T follicular helper cell (primary cell): ENCODE measurements at places on chromosomes 3 and 15.
A peak's percentile ranks its signal among the peaks of the same experiment; 100 is the strongest.

DNA sequence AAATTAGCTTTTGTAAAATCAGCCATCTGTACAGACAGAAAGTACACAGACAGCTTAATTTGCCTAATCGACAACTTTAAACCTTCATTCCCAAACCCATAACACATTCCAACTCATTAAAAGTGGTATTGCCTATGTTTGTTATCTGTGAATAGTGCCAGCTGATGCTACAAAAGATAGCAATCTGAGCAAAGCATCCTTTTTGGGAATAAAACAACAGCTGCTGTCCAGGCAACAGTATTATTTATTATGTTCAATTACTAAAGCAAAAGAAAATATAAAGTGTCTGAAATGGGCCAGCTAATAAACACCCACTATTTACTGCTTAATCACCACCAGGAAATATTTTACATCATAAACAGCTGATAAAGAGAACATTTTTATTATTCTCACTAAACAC is 134.8 kb upstream of the ABI3BP start:
- no peak for DNase-seq

DNA sequence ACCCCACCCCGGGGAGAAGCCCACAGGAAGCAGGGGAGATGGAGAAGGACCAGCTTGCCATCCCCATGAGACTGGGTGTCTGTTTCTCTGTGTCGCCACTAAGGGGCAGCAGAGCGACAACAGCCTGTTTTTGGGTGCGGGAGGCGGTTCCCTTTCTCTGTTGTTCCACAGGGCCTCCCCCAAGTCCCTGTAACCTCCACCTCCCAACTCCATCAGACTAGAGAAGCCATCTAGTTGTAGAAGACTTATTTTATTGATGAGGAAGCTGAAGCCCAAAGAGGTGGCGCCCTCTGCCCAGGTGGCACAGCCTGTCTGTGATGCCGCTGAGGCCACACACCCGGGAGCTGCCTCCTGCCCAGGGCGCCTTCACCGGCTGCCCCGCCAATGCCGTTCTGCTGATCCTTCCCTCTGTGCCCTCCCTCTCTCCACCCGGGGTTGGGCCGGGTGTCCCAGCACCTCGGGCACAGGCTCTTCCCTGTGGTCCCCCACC is 3.9 kb upstream of the CCDC9B start:
- DNase-seq: peak; percentile 59

DNA sequence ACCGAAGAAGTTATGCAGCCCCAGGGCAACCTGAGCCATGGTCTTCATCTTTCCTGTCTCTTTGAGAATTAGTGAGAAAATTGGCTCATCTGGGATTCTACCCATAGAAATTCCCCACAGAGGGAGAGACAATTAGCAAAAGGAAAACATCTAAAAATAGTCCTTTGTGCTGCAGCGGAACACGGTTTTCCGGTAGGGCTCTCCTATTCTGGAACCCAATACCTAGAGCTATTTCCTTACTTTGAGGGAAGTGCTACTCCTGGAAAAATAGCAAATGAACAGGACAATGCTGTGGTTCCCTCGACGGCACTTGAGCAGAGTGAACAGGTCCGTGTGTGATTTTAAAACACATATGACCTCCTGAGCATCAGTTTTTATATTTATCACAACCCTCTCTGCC is 210.5 kb downstream of the FGF12 start:
- no peak for DNase-seq

DNA sequence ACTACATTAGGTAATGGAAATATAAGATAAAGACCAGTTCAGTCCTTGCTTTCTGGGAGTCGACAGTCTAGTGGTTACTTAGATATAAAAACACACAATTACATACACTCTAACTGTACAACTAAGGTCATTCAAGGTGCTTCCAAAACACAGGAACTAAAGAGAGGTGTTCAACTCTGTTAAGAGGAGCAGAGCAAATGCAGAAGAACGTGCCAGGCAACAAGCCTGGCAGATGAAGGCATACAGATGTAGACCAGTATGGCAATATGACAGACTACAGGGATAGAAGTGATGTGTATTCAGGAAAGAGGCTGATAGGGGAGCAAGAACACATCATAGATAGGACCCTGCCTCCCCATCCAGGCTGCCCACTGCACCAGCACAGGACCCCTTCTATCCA is 78.3 kb downstream of the CBLB start:
- DNase-seq: no peak

DNA sequence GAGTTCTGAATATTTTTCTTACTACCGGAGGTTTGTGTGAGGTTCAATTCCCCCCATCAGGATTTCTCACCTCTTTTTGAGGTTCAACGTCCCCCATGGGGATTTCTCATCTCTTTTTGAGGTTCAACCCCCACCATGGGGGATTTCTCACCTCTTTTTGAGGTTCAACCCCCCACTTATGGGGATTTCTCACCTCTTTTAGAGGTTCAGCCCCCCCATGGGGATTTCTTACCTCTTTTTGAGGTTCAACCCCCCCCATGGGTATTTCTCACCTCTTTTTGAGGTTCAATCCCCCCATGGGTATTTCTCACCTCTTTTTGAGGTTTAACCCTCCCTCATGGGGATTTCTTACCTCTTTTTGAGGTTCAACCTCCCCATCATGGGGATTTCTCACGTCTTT is 26.3 kb downstream of the NDUFB4 start:
- DNase-seq: no peak

- no peak for DNase-seq
Observed at GRCh38 chr3:76034649-76035048, 249.3 kb upstream of the ZNF717 start.

DNA sequence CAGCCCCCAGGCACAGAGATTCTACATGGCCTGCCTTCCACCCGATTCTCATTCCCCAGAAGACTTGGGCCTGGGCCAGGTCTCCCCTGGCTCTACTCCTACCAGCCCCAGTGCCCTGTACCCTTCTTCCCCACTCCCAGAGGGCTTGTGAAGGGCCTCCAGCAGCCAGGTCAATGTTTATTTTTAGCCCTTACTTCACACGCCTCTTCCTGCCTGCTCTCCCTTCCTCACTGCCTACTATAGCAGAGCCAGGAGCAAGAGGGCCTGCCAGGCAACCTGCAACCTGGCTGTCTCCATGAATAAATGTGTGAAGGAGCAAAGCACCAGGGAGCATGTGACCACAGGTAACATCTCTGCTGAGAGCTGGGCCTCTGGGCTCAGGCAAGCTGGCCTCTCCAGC is 26.4 kb upstream of the APEH start:
- DNase-seq: no peak

DNA sequence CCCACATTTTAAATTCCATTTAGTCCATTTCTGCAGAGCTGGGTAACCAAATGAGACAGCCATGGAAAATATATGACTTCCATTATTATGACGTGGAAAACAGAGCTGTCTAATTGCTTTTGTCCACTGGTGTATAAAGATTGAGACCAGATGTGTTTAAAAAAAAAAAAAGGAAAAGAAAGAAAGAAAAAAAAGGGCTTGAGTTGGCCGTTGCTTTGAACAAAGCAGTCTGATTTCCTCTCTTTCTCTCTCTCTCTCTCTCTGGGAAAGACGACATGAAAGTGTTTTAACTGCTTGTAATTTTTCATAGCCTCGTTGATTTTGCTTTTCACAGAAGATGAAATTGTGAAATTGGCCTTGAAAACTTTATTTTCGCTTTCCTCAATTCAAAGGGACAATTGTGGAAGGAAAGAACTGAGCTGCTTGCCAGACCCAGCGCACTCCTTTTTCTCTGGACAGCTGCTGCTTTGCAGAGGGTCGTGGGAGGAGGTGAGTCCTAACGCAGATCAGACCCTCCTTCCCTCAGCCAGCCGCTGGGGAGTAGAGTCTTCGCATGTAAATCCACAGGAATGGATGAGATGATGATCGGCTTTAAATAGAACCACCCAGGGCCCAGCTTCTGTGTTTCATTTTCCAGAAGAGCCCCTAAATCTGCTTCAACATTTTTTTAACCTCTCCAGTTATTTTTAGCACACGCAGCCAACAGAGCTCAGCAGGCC is 42.8 kb upstream of the UBE2E1 start:
- DNase-seq: no peak

DNA sequence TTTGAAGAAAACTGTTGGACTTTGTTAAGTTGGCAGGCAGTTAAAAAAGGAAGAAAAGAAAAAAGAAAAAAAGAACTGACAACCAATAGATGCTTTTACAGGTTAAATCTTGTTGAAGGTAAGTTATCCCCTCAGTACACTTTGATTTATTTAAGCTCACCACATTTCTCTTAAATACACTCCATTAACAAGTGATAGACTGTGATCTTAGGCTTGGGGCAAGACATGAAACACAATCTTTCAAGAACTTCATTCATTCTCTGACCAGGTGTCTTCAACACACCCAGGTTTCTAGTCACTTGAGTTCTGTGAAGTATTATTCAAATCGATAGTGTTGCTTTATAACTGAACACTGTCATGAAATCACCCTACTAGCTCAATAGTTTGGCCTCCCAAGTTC is 751.9 kb downstream of the ROBO1 start:
- DNase-seq: no peak

- DNase-seq: no peak
Observed at GRCh38 chr15:25535866-25536265, 97.0 kb upstream of the UBE3A start.

- no peak for DNase-seq
Observed at GRCh38 chr3:127153506-127153815, 39.5 kb upstream of the PRR23E start.
